Activated CD4-positive, alpha-beta T cell treated with anti-CD3 and anti-CD28 coated beads, Interleukin-2, amount 50 U/mL, for 48 hours (primary cell): ENCODE measurements at places on chromosomes 4 and X.

DNA sequence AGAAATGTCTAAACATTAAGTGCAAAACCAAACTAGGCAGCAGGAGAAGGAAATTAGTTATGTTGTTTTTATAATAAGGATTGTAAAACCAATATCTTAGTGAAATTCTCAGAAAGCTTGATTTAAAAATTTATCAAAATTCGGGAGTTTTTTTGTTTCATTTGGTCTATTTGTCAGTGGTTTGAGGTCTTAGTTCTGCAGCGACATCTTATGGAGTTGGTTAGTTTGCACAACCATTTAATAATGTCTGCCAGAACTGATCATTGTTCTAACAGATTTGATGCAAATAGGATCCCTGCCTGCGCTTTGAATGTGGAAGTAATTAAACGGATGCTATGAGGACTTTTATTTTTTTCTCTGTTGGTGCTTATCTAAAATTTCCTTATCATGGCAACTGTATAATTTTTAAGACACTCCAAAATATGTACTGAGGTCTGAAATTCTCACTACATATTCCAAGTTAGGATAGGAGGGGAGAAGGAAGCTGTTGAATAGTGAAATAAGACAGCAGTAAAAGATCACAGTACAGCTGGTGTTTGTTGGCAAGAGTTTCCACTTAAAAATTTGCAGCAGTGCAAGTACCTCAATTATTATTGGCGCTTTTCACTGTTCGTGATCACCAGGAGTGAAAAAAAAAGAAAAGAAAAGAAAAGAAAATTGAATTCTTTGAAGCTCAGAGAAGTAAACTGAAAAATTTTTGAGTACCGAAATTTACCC, 2521.4 kb downstream of the ARAP2 start:
- no peak for DNase-seq

- DNase-seq = no peak
These were observed 82.2 kb upstream of the BMP2K start for GRCh38 chr4:78693777-78694456.

DNA sequence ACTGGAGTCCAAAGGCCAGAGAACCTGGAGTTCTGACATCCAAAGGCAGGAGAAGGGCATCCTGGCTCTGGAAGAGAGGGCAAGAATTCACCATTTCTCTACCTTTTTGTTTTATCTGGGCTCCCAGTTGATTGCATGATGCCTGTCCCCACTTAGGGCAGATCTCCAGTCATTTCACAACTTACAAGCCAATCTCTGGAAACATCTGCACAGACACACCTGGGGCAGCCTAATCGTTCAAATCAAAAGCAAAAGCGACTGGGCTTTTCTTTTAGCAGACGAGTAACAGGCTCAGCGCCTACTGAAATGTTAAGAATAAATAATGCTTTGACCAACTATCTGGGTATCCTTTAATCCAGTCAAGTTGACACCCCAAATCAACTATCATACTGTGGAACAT, 136.0 kb upstream of the NPY2R start:
- DNase-seq = no peak

DNA sequence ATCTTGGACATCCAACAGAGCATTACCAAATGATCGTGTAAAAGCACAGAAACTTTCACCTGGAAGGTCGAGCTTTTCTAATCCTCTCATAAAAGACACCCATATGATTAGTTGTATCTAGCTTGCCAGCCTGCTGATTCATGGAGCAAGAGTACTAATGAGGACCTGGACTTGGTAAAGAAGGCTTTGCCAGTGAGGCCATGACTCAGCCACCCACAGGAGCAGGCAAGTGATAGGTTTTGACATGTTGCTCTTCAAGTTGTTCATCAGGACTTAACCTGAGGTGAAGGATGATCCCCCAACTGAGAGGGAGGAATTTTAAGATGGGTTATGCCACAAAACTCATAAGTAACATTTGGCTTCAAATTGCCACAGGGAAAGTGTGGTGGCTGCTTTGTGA, 24.7 kb upstream of the EPGN start:
- no peak for DNase-seq

DNA sequence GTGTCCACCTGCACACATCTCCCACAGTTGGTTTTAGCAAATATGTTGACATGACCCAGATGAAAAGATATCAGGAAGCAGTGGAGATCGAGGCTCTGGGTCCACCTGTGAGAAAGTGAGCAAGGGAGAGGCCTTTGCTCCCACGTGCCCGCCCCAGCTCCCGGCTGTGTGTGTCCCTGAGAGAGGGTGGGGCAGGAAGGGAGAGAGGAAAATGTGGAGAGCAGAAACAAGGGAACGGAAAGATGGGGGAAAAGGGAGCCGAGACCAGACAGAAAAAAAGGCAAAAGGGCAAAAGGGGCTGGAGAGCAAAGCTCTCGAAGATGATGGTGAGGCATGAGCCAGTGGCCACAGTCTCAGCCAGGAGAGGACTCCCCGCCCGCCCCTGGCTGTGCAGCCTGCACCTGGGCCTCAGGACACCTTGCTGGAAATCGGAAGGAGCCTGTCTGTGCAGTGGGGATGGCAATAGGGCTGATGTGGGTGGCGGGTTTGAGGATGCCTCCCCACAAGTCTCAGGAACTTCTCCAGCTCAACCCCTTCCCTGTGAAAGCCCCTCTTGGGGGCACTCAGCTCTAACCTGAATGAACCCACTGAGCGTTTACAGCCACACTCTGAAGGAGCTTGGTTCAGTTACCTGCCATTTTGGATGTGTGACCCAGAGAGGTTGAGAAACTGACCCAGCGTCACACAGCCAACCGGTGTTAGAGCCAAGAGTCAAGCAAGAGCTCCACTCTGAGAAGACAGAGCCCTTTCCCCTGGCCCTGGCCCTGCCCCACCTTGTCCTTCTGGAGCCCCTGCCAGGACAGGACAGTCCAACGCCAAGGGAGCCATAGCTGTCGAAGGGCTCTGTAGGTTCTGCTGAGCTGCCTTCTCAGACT, 20.3 kb upstream of the MSX1 start:
- no peak for DNase-seq

GRCh38 chr4:156312261-156312847, 358.7 kb upstream of the CTSO start:
- no peak for DNase-seq

GRCh38 chr4:7233601-7234000, 41.3 kb downstream of the SORCS2 start:
- DNase-seq = no peak

DNA sequence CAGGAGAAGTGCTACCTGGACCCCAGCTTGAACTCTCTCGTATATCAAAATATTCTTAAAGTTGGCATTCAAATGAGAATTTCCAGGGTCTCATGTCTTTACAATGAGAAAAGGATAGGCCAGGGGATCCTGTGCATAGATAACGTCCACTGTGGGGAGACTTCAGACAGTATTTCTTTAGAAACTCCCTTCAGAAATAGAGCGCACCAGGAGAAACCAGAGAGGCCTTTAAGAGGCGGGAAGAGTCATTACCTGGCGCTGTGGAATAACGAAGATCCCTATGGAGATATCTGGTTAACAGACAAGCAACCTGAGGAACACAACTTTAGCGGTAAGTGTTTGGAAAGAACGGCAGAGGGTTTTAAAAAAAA, 600 bp downstream of the RADX start:
- DNase-seq = no peak

GRCh38 chr4:77745792-77746191, 73.4 kb downstream of the CNOT6L start:
- DNase-seq = no peak

GRCh38 chr4:36243355-36244256, 708 bp downstream of the ARAP2 start:
- DNase-seq = peak; percentile 57

DNA sequence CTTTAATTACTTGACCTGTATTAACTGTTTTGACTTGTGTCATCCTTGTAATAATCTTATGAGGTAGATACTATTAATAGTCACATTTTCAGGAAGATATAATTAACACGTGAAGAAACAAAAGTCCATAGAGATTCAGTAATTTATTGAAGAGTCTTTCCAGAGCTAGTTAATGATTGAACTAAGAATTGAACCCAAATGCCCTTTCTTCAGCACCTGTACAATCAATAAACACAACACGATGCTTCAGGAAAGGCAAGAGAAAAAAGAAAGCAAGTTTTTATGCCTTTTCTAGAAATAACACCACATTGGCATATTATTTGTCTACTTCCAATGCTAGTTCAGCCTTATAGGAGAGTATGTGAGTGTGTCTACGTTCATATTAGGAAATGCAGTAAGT, 399.6 kb downstream of the NAF1 start:
- no peak for DNase-seq

GRCh38 chr4:25900310-25900709, 13.7 kb upstream of the SMIM20 start:
- no peak for DNase-seq

GRCh38 chr4:186592966-186593586, 37.7 kb upstream of the MTNR1A start:
- DNase-seq = no peak

- DNase-seq = no peak
These were observed 18.4 kb upstream of the ZNF41 start for GRCh38 chrX:47501226-47502074.

DNA sequence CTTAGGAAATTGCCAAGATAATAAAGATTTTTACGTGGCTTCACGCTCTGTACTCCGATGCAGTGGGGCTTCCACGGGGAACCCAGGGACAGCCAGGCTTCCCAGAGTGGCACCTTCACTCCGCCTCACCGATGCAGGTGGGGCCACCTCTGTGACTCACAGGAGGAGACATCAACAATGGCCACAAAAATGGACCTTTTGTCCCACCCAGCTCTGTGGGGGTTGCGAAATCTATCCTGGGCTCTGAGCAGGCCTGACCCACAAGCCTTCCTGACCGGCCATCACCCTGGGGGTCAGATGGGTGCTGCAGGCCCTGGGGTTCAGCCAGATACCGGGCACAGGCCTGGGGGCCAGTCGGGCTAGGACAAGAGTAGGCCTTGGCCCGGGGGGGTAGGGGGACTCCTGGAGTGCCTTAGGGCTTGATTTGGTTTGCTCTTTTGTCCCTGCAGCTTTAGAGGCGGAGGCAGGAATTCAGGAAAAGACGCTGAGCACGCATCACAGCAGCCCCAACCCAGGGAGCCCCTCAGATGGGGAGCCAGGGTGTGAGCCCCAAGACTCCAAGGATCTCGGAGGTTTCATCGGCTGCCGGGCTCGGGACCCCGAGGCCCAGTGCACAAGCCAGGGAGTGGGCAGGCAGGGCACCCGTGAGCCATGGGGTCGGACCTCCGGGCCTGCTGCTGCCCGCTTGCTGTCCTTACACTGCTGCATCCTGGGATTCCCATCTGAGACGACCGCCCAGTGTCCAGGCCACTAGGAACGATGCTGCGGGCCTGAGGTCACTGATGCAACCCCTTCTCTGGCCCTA, 136.5 kb upstream of the NKX1-1 start:
- no peak for DNase-seq

- DNase-seq = no peak
These were observed 1564.8 kb downstream of the RPA4 start for GRCh38 chrX:98448524-98448923.

DNA sequence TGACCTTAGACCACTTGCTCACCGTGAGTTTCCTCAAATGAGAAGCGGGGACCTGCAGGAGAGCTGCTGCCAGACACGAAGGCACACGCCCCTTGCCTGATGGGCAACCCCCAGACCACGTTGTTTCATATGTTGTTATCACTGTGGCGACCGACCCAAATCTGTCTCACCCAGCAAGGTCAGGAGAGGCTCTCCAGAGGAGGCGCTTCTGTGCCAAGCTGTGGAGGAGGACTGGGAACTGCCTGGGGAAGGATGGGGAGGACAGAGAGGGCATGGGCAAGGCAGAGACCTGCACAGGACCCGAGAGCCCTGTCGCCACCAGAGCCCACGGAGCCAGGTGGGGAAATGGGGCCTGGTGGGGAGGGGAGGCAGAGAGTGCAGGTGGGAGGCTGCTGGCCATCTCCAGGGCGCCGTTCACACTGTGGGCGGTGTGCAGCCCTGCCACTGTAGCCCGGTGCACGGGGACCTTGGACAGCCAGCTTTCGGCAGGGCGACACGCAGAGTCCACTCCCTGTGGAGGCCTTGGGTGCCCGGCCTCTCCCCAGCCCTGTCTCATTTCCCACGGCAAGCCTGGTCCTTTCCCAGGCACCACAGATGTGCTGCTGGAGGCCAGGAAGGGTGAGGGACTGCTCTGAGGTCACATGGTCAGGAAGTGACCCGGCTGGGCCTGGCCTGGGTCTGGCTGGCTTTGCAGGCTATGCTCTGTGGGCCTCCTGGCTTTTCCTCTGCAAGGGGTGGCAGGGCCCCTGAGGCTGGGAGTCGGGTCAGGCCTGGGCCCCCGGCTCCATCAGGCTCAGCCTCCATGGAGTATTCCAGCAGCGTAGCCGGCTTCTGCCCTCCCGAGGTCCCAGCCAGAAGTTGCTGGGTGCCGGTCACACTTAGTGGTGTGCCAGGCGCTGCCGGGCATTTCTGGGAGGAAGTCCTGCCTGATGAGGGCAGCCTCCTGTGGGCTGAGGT, 3.2 kb downstream of the HTRA3 start:
- DNase-seq = no peak

- DNase-seq = peak; percentile 4
These were observed 29.4 kb upstream of the OPHN1 start for GRCh38 chrX:68462653-68463052.

DNA sequence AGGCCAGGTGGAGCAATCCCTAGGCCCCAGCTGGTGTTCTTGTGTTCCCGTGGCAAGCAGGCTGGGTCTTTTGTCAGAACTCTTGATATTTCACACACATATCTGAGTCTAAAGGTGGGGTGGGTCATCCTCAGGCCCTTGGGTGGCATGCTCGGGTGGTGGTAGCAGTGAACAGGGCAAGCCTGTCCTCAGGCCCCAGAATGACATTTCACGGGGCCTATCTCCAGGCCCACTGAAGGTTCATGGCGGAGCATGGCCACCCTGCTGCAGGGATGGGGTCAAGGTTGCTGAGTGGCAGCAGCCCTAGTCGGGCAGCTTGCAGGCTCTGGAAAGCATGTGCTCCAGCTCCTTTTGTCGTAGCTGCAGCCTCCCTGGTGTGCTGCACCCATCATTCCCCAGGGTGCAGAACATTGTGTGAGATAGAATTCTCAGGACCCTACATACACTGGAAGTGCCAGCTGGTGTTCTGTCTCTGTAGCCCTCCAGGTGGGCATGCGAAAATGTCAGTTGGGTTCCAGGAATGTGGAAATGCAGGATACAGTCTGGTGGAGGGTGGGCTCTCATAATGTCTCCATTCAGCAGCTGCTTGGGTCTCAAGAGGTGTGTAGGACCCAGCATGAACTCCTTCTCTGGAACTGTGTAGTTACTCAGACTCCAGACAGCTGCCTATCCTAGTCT, 1571.8 kb downstream of the STIM2 start:
- no peak for DNase-seq

DNA sequence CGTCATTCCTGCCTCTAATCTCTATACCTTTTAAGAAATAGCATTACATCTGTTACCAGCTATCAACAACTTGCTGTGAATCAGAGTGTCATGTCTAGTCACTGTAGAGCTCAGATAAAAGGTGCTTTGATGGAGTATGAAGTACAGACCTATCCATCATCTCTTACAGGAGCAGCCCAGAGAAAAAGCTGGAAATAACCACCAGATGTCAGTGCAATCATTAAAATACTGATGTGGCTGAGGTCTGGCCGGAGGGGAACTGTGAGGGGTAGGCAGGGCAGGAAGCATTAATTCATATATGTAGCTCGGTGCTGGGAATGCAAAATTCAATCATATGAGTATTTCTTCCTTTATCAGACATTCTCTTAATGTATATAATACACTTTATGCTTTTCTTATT, 100.6 kb downstream of the AKAP4 start:
- no peak for DNase-seq
